ENCODE measurements at places on chromosomes 11 and 22. TPM values are rescaled to one million over a fixed set of nuclear protein-coding genes. Genes with fewer than 3 reads are reported as not detected.

DNA sequence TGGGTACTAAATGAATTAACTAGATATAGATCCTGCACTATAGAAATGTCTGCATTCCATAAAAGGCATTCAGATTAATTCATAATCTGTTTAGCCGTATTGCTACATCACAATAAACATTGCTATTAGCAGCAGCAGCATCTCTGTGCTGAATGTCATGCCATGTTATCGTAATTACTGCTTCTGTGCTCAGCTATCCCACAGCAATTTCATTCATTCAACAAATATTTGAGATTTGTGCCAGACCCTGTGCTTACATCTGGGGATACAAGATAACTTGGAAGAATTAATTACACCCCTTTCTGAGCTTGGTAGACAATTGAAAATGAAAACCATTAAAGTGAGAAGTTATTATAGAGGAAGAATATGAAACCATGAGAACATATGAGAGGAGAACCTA, 185.8 kb upstream of the C11orf87 start:
- H3K27me3 ChIP-seq, result no peaks in the 10 kb centered on the region
- DNase-seq, result no peak
- H3K27ac ChIP-seq, result no peak overlapping the region
- H3K4me3 ChIP-seq, result no peak overlapping the region
- H3K36me3 ChIP-seq, result no peaks in the 10 kb centered on the region
- H3K4me1 ChIP-seq, result no peaks in the 10 kb centered on the region

- no peak for DNase-seq
- no peaks in the 10 kb centered on the region for H3K27me3 ChIP-seq
- H3K36me3 ChIP-seq, result no peaks in the 10 kb centered on the region
- H3K4me1 ChIP-seq, result peaks cover 7% of the 10 kb centered on the region
- no peak overlapping the region for H3K4me3 ChIP-seq
These were observed 19.7 kb upstream of the SLC3A2 start for GRCh38 chr11:62860835-62861563.

DNA sequence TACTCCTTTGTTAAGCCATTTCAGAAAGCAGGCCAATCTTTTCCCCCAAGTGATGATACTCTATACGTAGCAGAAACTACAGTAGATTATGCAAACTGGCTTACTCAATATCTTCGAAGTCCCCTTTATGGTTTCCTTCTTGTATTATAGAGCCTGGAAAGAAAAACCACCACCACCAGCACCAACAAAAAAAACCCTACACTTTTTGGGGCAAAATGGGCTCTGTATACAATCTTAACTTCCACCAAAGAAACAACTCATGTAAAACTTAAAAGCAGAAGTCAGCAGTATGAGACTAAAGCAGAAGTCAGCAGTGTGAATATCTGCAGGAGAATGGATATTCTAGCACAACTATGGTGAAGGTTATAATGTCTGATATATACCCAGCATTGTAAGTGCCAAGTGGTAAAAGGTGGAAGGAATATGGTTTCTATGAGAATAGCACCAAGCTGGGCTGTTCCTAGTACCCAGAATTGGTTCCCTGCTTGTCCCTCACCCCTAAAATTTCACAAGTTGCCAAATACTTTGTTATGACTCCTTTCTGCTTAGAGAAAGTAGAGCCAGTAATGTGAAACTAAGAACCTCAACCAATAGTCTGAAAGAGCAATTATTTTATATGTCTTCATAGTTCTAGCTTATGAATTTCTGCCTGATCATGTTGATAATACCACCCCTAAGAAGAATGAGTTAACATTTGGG, 252.1 kb downstream of the SBF2 start:
- H3K27me3 ChIP-seq, result no peaks in the 10 kb centered on the region
- no peaks in the 10 kb centered on the region for H3K36me3 ChIP-seq
- H3K4me3 ChIP-seq, result no peak overlapping the region
- no peak overlapping the region for H3K27ac ChIP-seq

DNA sequence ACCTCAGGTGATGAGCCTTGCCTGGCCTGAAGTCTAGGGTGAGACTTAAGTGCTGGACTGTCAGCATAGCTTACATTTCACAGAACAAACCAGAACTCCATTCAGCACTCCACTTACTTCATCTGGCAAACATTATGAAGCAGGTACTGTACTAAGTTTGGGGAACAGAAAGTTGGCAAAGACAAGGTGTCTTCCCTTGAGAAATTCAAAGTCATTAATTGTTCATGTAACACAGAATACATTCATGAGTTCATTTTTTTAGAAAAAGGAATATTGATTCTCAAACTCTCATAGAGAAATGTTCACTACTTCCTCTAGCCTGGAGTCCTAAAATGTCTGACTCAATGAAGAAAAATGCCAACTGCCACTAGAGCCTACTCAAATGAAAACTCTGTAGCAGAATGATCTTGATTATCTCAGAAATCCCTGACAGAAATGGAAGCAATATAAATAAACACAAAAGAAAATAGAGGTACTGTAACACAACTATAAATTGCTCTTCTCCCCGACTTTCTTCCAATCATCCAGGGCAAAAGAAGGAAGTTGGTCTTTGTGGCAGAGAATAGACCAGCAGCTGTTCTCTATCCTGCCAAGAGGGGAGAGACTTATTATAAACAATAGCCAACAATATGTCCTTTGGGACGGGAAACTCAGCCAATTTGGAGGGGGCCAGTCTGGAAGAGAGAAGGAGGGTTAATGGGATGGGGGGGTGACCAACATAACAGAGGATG, 129.2 kb upstream of the MTMR2 start:
- no peak for DNase-seq
- H3K36me3 ChIP-seq, result no peaks in the 10 kb centered on the region
- H3K27me3 ChIP-seq, result no peaks in the 10 kb centered on the region
- H3K4me1 ChIP-seq, result peaks cover 21% of the 10 kb centered on the region
- H3K27ac ChIP-seq, result no peak overlapping the region

GRCh38 chr11:128809128-128809527, 58.0 kb downstream of the KCNJ1 start:
- no peaks in the 10 kb centered on the region for H3K4me1 ChIP-seq
- no peak overlapping the region for H3K27ac ChIP-seq
- no peaks in the 10 kb centered on the region for H3K36me3 ChIP-seq
- DNase-seq, result no peak
- no peak overlapping the region for H3K4me3 ChIP-seq

DNA sequence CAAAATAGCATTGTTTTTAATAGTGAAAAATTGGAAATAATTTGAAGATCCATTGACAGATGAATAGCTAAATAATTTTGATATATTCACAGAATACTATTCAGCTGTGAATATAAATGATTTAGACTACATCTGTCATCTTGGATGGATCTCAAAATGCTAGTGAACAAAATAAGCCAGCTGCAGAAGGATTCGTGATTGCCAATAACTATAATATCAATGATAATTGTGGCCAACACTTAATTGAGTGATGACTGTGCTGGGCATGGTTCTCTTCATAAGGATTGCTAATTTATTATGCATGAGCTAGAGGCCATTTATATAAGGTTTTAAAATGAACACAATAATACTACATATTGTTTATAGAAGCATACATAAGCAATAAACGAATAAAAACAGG, 60.4 kb downstream of the CTTN start:
- no peak for DNase-seq
- H3K36me3 ChIP-seq, result no peaks in the 10 kb centered on the region
- no peak overlapping the region for H3K4me3 ChIP-seq
- no peak overlapping the region for H3K27ac ChIP-seq
- no peaks in the 10 kb centered on the region for H3K27me3 ChIP-seq

DNA sequence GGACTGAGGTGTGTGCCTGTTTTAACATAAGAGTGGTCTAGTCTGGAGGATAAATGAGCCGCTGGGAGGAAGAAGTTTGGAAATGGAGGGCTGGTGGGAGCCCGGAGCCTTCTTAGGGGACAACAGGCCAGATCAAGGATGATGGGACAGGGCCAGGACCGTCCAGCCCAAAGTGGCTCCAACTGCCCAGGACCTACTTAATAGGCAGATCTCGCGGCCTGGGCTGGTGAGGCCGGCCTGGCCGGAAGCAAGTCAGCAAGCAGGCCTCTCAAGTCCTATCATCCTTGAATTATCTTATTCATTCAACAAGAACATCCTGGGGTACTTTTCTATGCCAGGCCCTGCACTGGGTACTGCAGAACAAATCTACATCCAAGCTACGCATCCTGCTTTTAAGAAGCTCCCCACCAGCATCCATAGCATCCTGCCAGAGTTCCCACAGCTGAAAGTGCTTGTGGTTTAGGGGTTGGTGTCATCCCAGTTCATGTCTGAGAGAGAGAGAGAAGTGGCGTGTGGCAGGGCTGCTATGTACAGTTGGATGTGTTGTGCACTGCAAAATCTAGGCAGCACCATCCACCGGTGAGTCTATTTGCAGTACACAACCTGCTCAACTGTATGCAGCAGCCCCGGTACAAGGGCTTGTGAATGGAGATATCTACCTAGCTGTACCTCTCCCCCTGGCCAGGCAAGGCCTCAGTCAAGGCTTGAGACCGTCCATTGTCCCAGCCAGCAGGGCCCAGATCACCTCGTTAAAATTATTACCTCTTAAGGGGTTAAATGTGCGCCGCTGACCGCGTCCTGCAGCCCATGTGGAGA, 82.1 kb downstream of the FBLN1 start:
- no peak overlapping the region for H3K27ac ChIP-seq
- no peak for DNase-seq

DNA sequence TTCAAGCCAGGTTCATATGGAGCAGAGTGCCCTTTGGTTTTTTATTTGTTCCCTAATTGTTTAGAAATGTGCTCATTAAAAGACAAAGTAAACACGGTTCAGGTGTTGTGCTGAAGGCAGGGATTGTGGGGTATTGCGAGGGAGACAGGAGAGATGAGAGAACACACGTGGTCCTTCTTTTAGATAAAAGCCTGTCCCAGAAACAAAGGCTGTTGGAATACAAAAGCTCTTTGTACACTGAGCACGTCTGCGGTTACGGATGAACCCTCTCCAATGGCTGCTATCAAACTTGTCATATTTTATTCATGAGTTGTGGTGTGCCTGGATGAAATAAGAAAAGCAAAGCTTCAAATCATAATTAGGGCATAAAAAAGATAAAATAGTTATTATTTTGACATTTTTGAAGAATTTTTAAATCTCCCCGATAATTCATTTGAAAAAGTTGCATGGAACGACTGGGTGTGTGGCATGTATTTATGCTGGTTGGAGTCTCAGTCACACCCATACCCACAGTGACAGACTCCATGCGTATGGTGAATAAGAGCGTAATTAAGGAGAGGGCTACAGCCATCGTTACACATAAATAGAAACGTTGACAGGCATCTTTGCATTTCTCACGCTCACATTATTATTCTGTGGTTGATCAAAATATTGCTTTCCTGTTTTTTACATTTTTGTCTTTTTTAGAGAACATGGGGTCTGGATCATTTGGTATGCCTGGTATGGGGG, 92.9 kb downstream of the NELL1 start:
- DNase-seq, result no peak
- no peak overlapping the region for H3K27ac ChIP-seq
- H3K4me1 ChIP-seq, result no peaks in the 10 kb centered on the region
- H3K36me3 ChIP-seq, result no peaks in the 10 kb centered on the region

GRCh38 chr11:77658213-77659013, 20.8 kb upstream of the CLNS1A start:
- peaks cover 7% of the 10 kb centered on the region for H3K4me1 ChIP-seq
- no peak for DNase-seq
- no peaks in the 10 kb centered on the region for H3K36me3 ChIP-seq
- no peaks in the 10 kb centered on the region for H3K27me3 ChIP-seq
- H3K4me3 ChIP-seq, result no peak overlapping the region

GRCh38 chr22:45188779-45189178, 25.1 kb downstream of the NUP50 start:
- H3K36me3 ChIP-seq, result peaks cover 21% of the 10 kb centered on the region
- DNase-seq, result peak; percentile 67
- no peaks in the 10 kb centered on the region for H3K4me1 ChIP-seq
- no peak overlapping the region for H3K27ac ChIP-seq
- H3K4me3 ChIP-seq, result no peak overlapping the region
- no peaks in the 10 kb centered on the region for H3K27me3 ChIP-seq

DNA sequence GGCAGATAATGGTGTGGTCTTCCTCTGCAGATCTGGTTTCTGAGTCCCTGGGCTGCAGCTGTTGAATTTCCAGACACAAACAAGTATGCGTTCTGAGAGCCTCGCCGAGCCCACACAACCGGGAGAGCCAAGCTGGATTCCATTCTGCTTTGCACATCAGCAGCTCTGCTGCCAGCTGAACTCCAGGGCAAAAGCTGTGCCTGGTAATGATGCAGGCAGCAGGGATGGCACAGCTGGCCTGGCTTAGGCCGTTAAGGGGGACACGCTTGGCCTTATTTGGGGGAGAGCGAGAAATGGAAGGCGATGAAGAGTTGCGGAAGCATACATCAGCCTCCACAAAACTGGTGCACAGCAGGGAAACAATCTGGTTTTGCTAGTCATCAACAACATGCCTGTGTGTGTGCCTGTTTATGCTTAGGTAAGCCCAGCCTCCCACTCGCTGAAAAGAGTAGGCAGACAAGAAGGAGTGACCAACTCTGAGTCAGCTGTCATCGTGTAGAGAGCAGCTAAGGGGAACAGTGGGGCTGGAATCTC, 25.1 kb downstream of the ADAMTS8 start:
- H3K27ac ChIP-seq, result no peak overlapping the region
- no peaks in the 10 kb centered on the region for H3K4me1 ChIP-seq
- DNase-seq, result no peak
- H3K4me3 ChIP-seq, result no peak overlapping the region
- no peaks in the 10 kb centered on the region for H3K27me3 ChIP-seq

DNA sequence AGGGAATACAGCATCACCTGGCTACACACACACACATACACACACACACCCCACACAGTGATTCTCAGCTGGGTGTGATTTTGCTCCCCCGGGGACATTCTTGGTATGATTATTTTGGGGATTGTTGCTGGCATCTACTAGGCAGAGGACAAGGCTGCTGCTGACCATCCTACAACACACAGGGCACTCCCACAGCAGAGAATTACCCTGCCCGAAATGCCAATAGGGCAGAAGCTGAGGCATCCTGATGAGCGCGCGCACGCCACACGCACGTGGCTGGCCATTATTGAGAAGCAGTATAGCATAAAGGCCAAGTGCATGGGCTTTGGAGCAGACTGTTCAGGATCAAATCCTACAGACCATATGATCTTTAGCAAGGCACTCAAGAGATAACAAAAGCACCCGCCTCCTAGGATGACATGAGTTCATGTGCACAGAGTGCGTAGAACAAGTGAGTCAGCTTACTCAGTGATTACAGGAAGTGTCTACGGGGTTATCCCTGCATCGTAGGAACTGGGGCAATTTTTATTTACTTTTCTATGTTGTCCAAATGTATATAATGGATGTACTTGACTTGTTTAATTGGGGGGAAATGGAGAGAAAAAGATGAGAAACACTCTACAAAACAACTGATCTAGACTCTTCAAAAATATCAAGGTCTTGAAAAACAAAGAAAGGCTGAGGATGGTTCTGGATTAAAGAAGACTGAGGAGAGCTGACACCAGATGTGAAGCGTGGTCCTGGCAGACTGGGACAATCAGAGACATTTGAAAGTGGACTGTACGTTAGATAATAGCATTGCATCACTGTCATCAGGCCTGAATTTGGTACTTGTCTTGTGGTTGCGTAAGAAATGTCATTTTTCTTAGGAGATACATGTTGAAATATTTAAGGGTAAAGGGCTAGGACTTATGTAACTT, 7.2 kb upstream of the EHD1 start:
- peaks cover 16% of the 10 kb centered on the region for H3K4me1 ChIP-seq
- no peaks in the 10 kb centered on the region for H3K27me3 ChIP-seq
- no peak overlapping the region for H3K27ac ChIP-seq
- DNase-seq, result no peak
- H3K36me3 ChIP-seq, result no peaks in the 10 kb centered on the region

The ROM1 gene
- total RNA-seq, result 7.0 TPM

The HEPHL1 gene
- total RNA-seq, result 0.21 TPM

The APOL4 gene
- total RNA-seq, result 16.1 TPM

The SMIM35 gene
- total RNA-seq, result not detected

The APOBEC3B gene
- total RNA-seq, result 5.1 TPM
